ENCODE measurements at places on chromosomes 5 and 9.
A peak's percentile ranks its signal among the peaks of the same experiment; 100 is the strongest.

DNA sequence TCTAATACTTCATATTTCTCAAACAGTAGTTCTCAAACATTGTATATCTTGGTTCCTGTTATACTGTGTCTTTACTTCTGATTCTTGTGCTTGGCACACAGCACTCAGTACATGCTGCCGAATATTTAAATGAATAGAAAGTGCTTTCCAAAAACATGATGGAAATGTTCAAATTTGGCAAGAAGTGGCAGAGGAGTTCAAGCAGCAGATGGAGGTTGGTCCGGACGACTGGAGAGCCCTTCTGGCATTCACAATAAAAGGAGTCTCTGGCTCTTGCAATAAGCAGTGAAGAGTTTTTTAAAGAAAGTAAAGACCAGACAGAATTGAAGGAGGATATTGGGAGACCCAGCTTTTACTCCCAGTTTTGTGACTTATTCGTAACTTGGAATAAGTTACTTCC, 36.3 kb downstream of the TSTD2 start:
- DNase-seq = no peak

GRCh38 chr9:2602704-2603116, 18.9 kb upstream of the VLDLR start:
- no peak for DNase-seq

- DNase-seq = no peak
Measured at GRCh38 chr5:67188274-67189078, 8.1 kb downstream of the CD180 start.

DNA sequence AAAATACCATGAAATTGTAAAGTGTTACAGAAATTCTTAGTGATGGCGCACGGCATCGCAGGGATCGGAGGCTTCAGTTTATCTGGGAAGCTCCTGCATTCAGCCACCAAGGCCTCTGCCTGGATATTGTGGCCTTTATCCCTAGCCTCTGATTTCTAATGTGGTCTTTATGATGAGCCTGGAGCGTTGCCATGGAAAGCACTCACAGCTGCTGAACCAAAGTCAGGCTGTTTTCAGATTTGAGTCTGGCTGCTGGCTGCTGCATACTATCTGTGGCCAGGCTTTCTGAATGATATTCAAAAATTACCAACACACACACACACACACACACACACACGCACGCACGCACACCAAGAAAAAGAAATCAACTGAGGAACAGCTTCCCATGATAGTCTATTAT, 101.1 kb upstream of the ZNF366 start:
- DNase-seq = no peak

DNA sequence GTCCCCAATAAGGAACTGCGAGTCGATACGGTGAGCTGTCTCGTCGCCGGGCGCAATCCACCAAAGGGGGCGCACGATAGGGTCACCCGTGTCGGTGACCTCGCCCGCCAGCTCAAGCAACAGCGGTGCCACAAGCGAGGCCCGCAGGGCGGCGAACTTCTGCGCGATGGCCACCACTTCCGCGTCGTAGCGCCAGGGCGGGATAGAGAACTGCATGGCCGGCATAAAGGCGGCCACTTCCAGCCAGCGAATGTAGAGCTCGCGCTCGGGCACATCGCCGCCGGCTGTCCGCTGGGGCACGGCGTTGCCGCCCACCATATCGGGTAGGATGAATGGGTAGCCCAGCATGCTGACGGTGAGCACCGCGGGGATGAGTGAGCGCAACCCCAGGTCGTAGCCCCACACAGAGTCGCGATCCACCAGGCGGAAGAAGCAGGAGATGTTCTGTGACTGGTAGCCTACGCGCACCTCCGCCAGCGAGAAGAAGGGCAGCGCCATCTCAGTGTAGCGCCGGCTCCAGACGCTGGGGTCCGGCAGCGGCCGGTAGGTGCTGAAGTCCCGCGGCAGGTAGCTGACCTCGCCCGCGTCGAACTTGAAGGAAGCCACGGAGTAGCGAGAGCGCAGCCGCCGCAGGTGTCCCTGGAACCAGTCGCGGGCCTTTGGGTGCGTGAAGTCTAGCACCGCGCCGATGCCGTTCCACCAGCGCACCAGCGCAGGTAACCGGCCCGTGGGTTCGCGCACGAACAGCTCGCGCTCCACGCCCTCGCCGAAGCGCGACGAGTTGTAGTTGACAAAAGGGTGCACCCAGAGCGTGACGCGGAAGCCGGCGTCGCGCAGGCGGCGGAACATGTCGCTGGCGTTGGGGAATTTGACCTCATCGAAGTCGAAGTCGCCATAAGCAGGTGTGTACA, 5.5 kb downstream of the MYORG start:
- DNase-seq = peak; percentile 36

- DNase-seq = no peak
Measured at GRCh38 chr9:82436475-82436874, 447.9 kb downstream of the SPATA31D1 start.

DNA sequence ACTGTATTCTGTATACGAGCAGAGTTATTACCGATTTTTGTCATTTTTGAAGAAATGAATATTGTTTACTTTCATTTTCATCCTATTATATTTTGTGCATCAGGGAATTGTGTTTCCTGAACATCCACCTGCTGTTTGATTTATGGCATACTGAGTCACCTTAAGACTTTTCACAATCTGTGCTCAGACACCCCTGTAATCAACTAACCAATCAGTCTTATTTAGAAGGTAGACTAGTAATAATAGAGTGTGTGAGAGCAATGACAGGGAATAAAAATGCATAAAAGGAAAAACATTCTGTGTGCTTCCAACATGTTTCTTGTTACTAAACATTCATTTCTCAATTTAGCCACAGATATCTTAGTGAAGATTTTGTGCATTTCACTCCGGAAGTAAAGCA, 1413.6 kb upstream of the ACO1 start:
- no peak for DNase-seq

DNA sequence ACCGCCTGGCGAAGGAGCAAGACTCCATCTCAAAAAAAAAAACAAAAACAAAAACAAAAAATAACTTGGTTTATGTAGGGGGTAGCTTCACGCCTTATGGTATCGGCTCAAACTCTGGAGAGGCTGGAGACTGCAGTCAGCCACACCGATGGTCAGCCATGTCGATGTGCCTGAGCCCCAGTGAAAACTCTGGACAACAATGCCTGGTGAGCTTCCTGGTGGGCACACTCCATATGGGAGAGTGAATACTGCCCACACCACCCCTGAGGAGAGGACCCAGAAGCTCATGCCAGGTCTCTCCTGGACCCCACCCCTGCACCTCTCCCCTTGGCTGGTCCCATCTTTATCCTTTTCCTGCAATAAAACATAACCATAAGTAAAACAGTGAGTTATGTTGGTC, 19.6 kb downstream of the IPPK start:
- no peak for DNase-seq

DNA sequence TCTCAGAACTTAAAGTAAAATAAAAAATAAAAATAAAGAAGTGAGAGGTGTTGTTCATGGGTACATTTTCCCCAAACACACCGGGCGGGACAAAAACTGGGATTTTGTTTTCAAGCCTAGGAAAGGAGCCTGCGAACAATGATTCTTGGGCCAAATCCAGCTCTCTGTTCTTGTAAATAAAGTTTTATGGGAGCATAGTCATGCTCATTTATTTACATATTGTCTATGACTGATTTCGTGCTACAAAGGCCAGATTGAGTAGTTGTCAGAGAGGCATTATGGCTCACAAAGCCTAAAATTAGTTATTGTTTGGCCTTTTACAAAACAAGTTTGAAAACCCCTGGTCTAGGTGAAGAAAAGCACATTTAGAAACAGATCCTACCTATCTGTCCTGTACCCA, 821.0 kb upstream of the GRAMD2B start:
- DNase-seq = no peak

GRCh38 chr5:122445070-122445469, 133.0 kb downstream of the SNCAIP start:
- no peak for DNase-seq

- DNase-seq = no peak
Measured at GRCh38 chr5:94856257-94856800, 237.9 kb downstream of the SLF1 start.

DNA sequence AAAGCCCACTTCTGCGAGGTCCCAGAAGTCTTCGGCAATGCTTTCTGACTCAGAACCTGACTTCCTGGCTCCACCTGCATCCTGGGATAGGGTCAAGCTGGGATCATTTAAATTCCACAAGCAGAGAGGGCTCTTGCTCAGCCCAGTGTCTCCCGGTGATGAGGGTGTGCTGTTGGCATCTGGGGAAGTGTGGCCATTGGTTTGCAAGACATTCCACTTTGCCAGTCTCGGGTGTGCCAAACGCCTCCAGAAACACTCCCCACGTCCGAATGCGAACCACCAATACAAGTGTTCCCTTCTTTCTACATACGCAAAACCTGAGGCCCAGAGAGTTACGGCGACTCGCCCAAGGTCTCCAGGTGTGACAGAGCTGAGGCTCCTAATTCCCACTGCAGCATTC, 43.1 kb upstream of the FCN2 start:
- no peak for DNase-seq

DNA sequence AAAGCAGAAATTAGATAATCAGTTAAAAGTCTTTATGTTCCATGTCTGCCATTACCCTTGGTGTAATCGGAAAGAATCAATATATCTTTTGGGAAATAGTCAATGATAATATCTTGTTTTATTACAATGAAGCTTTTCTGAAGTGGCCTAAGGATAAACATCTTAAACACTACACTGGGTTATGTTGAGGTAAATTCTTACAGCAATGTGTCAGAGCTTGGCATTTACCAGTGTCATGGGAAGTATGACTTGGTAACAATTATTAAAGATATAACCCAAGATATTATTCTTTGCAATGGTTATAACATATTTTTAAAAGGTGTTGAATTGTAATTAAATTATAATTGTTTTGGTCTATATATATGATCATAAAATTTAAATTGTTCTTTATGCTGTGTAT, 84.7 kb downstream of the CFAP95 start:
- DNase-seq = no peak

- DNase-seq = no peak
Measured at GRCh38 chr9:87875060-87875459, 7.6 kb upstream of the SPATA31E1 start.

DNA sequence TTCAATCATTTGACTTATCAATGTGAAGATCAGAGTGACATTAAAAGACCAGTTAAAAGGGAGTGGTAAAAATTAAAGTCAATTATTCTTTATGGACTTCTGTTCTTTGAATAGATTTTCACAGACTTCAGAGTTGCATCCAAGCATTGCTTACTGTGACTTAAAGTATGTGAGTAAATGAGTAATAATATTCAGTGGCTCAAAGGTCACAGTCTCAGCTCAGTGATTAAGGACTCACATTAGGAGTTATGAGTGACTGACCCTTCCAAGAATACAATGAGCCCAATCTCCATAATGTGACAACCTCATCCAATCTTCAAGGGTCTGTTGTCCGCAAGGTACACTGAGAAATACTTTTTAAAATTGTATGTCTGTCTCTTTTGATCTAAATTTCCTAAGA, 811.2 kb downstream of the BRINP1 start:
- no peak for DNase-seq
